NAMALWA (cell line): ENCODE measurements at places on chromosomes 6 and 20.
A peak's percentile ranks its signal among the peaks of the same experiment; 100 is the strongest.

DNA sequence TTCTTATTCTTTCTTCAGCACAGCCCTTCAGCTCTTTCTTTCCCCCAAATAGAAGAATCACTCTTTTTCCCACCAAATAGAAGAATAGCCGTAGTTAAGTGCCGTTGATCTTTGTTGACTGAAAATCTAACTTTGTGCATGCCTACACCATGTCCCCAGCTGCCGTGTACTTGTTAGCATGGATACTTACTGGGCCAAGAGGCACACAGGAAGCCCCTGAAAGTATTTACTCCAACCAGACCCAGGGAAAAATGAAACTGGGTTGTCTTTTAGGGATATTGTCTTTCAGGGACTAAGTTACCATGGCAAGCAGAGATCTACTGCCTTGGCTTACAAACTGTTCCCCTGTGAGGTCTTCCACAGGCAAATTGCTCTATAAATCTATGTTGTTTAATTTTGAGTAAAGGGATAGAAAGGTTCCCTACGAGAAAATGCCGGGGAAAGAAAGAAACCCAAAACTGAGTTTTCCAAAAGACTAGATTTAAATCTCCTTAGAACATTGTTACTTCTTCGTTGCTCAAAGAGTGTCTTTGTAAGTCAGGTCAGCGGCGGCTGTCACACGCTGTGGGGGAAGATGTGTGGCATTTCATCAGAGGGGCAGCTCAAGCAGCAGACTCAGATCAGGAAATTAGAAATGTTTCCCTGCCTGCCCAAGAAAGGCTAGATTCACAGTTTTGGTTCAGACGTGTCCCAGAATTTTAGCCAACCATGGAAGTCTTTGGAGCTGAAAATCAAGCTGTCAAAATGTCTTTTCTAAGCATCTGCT lies 188.2 kb upstream of the PRND start:
- DNase-seq, result no peak

DNA sequence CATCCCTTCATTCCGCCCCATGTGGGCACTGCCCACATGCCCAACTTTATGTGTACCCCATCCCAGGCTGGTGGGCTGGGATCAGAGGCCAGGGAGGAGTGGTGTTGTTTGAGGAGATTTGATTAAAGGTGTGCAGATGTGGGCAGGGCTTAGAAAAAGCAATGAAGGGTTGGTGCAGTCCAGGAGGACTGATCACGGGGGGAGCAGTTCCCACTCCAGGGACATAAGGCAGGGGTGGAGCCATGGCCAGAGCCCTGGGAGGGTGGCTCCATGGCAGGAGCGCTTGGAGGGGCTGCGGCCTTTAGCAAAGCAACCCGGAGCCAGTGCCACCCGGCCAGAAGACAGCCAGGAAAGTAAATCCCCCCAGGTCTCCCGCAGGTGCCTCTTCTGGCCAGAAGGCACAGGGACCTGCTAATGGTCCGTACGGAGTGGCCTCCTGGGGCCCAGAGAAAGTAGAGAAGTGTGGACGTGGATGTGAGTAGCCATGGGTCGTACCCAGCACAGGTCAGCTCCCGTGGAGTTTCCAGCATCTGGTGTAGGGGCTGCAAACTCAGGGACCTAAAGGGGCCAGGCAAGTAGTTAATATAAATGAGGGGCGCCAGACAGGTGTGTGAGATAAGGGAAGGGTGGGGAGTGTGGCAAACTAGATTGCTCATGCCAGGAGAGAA lies 62.1 kb upstream of the APCDD1L start:
- DNase-seq, result no peak

GRCh38 chr6:43383021-43383667 lies 13.7 kb upstream of the ZNF318 start:
- DNase-seq, result no peak

- peak; percentile 61 for DNase-seq
Observed at GRCh38 chr20:50543326-50543725, 33.1 kb downstream of the PTPN1 start.

DNA sequence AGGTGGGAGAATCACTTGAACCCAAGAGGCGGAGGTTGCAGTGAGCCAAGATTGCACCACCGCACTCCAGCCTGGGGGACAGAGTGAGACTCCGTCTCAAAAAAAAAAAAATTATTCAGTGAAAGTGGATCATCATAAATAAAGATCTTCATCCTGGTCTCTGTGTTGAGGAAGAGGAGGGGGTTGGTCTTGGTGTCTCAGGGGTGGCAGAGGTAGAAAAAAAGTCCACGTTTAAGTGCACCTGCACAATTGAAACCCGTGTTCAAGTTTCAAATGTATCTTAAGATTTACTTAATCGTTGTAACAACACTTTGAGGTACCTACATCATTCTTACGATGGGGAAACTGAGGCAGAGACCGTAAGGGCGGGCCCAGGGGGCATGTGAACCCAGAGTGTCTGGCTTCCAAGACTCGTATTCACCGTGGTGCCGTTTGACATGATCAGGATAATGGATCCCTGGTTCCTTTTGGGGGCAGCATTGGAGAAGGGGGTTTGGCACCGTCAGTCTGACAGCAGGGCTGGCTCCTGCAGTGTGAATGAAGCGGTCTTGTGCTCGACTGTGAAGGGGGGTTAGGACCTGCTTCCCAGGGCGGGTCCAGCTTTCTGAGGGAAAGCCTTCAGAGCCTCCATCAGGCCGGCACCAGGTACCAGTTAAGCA lies 32.9 kb upstream of the ID1 start:
- peak; percentile 56 for DNase-seq

GRCh38 chr6:34323300-34323699 lies 69.2 kb downstream of the NUDT3 start:
- DNase-seq, result no peak

DNA sequence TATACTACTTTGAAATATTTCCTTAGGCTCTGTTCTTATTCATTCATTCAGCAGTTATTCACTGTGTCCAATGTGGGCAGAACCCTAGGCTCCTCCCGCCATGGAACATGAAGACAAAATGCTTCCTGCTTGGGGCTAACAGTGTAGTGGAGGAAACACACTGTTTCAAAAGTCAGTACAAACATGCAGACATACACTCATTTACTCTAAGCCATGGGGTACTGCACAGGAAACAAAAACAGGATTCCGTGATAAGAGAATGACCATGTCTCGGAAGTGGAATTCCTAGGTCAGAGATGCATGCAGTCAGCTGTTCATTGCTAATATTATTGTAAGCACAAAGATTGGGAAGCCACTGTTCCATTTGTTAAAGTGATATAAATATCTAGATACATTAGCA lies 18.4 kb upstream of the FAM209A start:
- no peak for DNase-seq

DNA sequence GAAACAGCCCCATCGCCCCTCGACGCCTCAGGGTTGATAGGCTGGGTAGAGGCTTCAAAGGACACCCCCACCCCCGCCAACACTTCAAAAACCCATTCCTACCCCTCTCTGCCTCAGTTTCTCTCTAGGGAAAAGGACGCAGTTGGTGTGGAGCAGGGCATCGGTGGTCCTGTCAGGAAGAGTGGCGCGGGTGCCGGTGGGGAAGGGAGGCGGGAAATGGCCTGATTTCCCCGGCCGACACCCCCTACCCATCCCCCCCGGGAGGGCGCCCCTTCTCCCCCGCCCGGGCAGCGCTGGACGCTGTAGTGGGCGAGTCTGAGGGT lies 367 bp downstream of the NRSN2 start:
- no peak for DNase-seq

DNA sequence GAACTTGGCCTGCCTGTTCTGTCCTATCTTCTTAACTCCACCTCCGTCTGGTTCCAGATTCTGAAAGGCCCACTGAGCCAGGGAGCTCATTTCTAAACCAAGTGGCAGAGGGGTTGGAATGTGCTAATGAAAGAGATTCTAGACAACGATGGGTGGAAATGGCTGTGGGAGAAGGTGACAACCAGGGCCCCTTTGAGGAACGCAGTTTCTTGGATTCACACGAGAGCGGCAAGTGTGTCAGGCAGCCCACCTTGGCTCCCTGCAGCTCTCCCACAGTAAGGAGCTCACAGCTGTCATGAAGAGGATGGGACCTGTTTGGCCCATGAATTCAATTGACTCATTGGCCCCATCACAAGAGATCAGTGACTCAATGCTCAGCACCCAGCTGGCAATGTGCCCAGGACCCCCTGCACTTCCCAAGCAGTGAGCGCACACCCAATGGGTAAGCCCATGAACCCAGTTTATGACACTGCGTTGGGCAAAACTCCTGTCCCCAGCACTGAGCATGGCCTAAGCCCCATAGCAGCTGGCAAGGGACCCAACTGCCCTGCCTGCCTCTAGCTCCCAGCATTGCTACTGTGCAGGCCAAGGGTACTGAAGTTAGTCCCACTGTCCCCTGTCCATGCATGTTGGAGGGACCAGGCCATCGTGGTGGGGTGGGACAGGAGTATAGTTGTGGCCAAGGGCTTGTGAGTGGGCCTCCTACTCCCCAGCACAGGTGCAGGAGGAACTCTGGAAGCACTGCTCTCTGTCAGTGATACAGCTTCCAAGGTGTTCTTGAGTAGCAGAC lies 16.4 kb downstream of the MRPS18A start:
- DNase-seq, result no peak

DNA sequence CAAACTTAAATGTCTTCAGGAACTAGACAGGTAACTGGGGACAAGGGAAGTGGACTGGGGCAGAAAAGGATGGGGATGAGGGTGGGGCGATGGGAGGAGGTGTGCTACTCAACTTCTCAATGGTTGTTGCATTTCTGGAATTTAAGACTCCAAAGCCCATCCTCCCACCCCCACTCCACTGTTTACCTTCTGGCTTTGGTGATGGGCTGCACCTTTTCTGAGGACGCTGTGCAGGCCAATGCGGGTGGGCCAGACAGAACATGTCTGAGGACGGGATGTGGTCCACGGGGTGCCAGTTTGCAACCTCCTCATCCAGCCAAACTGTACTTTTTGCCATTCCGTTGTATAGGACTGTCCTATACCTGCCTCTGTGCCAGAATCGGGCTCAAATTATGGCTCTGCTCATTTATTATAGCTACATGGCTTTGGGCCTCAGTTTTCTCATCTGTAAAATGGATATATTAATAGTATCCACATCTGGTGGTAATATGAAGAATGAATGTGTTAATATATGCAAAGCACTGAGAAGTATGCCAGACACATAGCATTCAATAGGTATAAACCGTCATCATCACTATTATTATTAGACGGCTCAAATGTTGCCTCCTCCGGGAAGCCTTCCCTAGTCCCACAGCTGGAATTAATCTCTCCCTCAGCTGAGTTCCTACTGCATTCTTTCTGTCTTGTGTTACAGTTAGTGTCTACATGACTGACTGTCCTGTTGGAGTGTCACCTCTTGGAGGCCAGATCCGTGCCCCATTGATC lies 31.0 kb upstream of the VEGFA start:
- no peak for DNase-seq

- DNase-seq, result no peak
Observed at GRCh38 chr6:109820706-109821350, 129.7 kb downstream of the FIG4 start.

GRCh38 chr6:112269979-112270566 lies 15.7 kb upstream of the LAMA4 start:
- no peak for DNase-seq

DNA sequence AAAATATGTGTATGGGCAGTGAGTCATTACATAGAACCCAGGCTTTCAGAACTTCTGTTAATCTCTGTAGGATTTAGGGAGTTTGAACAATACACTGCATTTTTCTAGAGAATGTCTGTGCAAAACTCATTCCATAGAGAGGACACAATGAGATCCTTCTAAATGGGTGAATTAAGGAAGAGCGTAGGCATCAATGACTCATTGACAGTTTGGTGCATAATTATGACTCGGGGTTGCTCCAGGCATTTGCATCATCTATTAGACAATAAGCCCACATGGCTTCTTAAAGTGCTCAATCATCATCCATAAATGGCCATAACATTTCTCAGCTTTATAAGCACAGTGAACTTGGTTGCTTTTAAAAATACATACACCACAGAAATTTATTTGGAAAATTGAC lies 625.5 kb downstream of the CDH26 start:
- no peak for DNase-seq

GRCh38 chr20:50516180-50516934 lies 6.2 kb downstream of the PTPN1 start:
- DNase-seq, result peak; percentile 82

DNA sequence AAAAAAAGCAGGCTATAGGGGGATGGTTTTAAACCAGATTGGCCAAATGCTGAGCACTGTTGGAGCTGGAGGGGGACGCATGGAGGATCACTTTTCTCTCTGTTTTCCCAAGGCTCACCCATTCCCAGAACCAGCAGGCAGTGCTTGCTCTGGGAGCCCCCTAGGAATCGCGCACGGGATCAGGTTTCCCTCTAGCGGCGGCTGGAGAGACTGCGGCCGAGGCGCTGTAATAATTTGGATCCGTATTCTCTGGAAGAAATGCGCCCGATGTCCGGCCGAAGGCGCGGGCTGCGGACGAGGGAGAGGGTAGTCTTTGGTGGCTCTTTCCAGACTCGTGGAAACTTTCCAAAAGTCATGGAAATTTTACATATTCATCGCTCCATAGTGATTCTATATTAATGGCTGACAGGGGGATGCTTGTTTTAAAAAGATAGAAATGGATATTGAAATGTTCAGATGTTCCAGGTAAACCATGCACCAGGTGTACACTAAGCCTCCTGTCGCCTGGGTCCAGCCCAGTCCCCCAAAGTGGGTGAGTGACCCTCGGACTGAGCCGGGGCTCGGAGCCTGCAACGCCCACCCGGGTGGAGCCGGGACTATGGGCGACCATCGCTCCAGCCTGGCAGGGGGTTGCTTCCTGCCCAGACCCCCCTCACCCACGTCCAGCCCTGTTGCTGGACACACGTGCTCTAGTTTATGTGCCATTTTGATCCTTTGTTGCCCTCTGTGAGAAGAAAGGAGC lies 78.7 kb upstream of the PHACTR3 start:
- peak; percentile 52 for DNase-seq

DNA sequence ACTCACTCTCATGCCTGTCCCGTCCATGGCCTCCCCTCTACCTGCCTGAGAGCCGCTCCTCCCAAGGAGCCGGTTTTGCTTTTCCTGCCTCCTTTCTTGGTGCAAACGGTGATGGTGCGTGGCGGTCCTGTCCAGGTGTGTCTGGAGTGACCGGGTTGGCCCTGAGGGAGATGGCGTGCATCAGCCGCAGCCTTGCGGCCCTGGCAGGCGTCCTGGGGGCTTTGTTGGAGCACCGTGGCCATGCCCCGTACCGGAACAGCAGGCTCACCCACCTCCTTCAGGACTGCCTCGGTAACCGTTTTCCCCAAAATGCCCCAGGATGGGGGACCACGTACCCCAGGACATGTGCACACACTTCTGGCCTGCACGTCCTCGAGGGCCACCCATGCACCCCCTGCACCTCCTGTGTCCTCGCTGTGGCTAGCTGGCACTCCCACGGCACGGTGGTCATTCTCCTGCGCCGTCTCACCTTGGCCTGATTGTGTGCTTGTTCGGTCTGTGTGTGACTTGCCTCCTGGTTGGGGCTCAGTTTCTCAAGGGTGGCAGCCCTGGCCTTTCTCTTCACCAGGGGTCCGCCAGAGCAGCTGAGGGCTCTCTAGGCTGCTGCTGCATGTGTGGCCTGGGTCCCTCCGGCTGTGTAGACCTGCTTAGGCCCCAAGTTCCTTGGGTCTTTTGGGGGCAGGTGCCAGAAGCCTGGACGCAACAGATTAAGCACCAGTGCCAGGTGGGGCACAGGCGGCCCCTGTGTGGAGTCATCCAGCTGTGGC lies 36.4 kb downstream of the FRMD1 start:
- DNase-seq, result no peak
